ENCODE measurements at places on chromosomes 2 and 18. TPM values are rescaled to one million over a fixed set of nuclear protein-coding genes. Genes with fewer than 3 reads are reported as not detected.

DNA sequence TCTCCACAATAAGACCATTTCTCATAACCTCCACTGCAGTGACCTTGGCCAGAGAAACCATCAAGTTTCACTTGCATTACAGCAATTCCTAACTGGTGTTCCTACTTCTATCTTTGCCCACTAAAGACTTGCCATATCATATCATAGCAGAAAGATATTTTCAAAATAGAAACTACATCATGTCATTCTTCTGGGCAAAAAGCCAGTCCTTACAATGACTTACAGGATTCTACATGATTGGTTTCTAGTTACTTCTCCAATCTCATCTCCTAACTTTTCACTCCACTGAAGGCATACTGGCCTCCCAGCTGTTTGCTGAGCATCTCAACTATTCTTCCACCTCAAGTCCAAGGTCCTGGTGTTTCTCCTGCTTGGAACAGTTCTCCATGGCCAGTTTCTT, 151.4 kb downstream of the HNMT start:
- ATAC-seq = no peak

- no peak for ATAC-seq
Measured at GRCh38 chr2:101904916-101905315, 86.8 kb upstream of the IL1R2 start.

- peak; percentile 34 for ATAC-seq
Measured at GRCh38 chr2:133452583-133452982, 115.7 kb downstream of the NCKAP5 start.

- peak; percentile 80 for ATAC-seq
Measured at GRCh38 chr18:10131460-10132395, 217.9 kb downstream of the VAPA start.

DNA sequence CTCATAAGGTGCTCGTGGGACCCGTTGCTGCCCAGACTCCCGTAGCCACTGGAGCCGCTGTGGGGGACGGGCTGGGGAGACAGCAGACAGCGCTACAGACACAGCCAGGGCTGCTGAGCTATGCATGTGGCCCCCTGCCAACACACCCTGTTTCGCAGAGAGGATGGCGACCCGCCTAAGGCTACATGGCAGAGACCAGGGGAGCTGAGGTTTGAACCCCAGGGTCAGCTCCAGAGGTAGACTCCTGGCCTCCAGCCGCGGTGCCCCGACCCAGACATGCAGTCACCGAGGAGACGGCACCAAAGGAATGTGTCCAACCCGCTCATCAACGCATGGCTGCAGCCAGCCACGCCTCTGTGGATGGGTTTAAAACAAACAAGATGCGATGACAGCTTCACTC, 21.0 kb upstream of the HES6 start:
- ATAC-seq = peak; percentile 28

DNA sequence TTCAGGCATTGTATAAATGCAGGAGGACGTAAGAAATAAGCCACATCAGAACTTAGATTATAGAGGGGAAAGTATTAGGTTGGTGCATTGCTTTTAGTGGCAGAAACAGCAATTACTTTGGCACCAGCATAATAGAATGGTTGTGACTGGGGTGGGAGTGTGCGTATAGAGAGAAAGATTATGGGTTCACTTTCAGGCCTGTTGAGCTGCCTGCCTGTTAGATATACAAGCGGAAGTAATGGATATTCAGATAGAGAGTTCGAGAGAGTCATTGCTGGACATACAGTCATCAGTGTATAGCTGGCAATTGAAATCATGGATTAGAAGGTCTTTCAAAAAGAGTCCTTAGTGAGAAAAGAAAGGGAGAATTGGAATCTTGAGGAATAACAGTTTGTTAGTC, 139.2 kb upstream of the MYO3B start:
- ATAC-seq = no peak

GRCh38 chr2:177165061-177165583, 47.5 kb upstream of the HNRNPA3 start:
- peak; percentile 36 for ATAC-seq

DNA sequence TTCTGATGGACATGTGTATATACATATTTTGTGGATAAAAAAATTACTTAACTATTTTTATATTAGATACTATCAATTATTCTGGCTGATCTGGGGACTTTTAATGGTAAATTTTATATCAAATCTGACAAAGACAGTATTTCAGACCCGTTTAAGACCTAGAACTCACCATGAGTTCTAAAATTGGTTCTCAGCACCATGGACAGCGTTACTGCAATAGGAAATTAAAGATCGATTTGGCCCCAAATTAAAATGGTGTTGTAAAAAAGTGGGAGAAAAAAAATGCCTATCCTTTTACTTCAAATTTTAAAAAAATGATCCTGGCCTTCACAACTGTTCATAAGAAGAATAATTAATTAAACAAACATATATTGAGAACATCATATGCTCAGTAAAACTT, 919 bp upstream of the SCN2A start:
- ATAC-seq = no peak

DNA sequence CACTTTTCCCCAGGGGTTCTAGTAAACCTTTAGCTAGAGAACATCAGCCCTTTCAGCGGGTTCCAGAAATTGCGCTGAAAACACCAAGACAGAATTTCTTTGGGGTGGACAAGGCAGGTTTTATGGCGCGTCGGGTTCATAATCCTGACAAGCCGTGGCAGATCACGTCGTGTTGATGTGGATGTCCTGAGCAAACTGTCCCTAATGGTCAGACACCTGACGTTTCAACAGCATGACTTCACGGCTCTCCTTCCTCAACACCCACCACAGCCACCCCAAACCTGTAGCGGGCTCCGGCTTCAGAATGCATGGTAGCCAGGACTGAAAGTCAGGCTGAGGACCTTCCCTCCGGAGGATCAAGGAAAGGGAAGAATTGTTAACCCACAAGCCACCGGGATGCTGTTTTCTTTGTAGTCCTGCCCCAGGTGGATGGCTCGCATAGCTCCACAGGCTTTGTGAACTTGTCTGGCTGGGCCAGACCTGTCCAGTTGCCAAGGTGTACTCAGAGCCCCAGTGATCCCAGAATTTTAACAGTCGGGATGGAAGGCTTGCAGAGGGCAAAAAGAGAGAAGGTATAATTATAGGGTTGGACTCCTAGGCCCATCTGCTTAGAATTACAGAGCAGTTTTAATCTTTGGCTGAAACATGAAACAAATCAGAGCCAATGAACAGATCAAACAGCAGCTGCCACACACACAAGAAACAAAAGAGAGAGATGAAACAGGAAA, 1.5 kb downstream of the APCDD1 start:
- ATAC-seq = no peak

DNA sequence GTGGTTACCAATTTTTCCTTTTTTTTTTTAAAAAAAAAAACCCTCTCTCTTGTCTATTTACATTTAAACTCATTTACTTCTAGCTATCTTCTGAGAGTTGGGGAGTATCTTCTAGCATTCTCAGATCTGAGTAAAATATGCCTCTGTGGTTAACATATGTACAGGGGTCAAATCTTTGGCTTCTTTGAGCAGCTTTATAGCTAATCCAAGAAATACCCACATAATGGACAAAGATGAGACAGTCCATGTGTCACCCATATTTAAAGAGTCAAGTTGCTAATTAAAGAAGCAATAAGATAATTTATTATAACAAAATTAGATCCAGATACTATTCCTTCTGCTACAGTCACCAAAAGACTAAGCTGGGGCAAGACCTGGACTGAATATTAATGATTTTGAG, 139.0 kb upstream of the HNRNPA3 start:
- no peak for ATAC-seq

- ATAC-seq = no peak
Measured at GRCh38 chr2:207140265-207140664, 25.5 kb downstream of the KLF7 start.

- ATAC-seq = no peak
Measured at GRCh38 chr2:95206096-95206495, 1.2 kb upstream of the ZNF892 start.

- ATAC-seq = no peak
Measured at GRCh38 chr2:54473851-54474250, 17.7 kb downstream of the SPTBN1 start.

DNA sequence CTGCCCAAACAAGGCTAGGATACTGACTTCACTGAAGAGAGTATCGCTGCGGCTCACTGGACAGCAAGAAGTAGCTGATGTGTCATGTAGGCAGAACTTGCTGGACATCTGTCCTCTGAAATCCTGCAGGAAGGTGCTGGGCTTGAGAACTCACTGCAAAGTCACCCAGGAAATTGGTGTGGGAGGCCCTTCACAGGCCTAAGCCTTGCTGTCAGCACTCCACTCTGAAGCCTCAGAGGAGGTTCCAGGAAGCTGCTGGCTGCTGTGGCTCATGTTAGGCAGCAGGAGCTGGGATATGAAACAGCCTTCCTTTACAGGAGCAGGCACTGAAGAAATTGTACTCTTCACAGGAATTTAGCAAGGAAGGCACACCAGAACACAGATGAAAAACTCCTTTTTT, 88.3 kb upstream of the CCDC68 start:
- peak; percentile 43 for ATAC-seq

DNA sequence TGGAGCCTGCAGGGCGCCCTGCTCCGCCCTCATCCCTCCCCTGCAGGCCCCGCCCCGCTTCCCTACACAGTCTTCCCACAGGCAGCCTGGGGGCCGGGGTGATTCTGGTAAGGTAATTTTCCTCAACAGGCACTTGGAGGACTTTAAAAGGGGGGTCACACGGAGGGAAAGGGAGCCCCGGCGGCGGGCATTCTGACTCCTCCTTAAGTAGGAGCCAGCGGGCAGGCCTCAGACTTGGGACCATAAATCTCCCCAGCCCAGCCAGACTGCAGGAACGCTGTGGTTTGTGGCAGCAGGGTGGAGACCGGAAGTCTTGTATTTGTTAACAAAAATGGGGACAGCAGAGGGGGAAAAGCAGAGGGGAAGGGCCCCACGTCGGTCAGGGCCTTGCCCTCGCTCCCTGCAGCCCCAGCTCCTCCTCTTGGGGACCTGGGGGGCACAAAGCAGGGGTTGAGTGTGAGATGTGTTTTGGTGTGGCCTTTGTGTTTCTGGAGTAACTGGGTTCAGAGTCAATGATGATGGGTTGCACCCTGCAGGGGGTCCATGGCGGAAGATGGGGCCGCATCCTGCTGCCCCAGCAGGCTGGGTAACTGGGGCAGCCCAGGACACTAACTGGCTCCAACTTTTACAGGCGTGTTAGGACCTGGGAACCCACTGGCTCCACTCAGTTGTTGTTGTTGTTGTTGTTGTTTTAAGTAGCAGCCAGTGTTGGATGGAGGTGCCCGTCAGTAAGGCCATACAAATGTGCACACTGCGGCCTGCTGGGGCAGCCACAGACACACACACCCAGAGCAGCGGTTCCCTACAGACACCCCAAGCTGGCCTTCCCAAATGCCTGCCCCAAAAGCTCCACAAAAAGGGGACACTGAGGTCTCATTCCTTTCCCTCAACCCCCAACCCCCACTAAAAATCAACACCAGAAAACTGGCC, 27.7 kb downstream of the SMAD7 start:
- peak; percentile 72 for ATAC-seq

DNA sequence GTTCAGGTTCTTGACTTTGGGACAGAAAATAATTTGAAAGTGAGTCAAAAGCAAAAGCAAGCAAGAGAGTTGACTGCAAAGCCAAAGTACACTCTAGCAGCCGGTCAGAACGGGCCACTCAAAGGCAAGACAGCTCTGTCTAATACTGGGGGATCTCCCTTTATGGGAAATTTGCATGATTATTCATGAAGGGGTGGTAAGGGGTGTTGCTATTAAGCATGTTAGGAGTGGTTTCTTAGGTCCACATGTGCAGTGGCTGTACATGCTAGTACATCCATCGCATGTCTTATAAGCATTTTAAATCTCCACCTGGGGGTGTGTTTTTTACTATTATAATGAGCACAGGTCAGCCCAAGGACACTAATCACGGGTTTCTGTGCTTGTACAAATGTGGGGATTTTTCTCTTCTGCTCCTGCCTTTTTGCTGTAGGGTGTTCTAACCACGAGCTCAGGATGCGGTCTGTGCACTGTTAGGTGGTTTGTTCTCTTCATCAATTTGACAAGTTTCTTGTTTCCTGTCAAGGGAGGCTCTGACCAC, 60.2 kb upstream of the SPP2 start:
- ATAC-seq = peak; percentile 33

GRCh38 chr2:199777916-199778315, 73.1 kb downstream of the FTCDNL1 start:
- no peak for ATAC-seq

- ATAC-seq = no peak
Measured at GRCh38 chr2:40315683-40316082, 136.2 kb downstream of the SLC8A1 start.

DNA sequence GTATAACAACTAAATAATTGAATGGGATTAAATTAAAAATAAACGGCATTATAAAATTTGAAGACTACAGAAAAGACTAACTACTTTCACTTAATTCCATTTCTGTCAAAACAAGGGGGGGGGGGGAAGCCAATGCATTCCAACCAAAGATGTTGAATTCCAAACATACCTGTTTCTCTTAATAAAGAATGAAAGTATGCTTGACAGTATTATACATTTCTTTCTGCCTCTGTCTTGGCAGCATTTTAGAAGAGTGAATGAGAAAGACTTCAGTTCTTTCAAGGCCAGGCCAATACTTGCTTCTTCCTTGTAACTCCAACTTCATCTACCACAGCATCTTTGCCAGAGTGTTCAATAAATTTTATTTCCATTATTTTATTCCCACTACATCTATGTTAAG, 65.9 kb downstream of the PDE11A start:
- no peak for ATAC-seq

- no peak for ATAC-seq
Measured at GRCh38 chr2:19687017-19687659, 214.6 kb downstream of the TTC32 start.

DNA sequence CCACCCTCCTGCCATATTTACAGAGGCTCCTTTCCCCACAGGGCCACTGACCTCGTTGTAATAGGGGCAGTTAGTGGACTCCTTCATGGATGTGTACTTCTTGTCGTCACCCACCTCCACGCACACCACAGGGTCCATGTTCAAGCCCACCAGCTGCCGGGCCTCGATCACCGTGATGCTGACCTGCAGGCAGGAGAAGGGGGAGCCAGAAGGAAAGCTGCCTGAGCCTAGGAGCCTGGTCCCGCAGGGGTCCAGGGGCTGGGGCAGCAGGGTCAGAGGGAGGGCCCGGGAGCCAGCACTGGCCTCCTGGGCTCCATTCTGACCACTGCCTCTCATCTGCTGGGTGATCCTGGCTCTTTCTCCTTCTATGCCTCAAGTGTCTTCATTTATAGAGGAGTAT, 17.0 kb upstream of the OTOF start:
- ATAC-seq = no peak

- no peak for ATAC-seq
Measured at GRCh38 chr2:446963-447530, 159.2 kb upstream of the ALKAL2 start.

The SPHKAP gene
- 0.27 TPM for total RNA-seq

The DUSP28 gene
- 5.8 TPM for total RNA-seq

The PLGLB1 gene
- 1.8 TPM for total RNA-seq

The MROH2A gene
- 0.05 TPM for total RNA-seq

The NOSTRIN gene
- 0.26 TPM for total RNA-seq

The ATP5MC3 gene
- total RNA-seq = 329 TPM

The G6PC2 gene
- 0.25 TPM for total RNA-seq

The SP140L gene
- 28.4 TPM for total RNA-seq

The OTOF gene
- 0.09 TPM for total RNA-seq

The CHST9 gene
- 13.5 TPM for total RNA-seq

The MGAT4A gene
- total RNA-seq = 10.2 TPM

The LINC00305 gene
- total RNA-seq = not detected

The LRRTM1 gene
- not detected for total RNA-seq

The PTPRN gene
- total RNA-seq = 33.8 TPM

Measured in motor neuron (in vitro differentiated cells).